Left ventricle myocardium inferior (tissue), 1 donor: ENCODE measurements at places on chromosomes 6 and 20.
A peak's percentile ranks its signal among the peaks of the same experiment; 100 is the strongest.

DNA sequence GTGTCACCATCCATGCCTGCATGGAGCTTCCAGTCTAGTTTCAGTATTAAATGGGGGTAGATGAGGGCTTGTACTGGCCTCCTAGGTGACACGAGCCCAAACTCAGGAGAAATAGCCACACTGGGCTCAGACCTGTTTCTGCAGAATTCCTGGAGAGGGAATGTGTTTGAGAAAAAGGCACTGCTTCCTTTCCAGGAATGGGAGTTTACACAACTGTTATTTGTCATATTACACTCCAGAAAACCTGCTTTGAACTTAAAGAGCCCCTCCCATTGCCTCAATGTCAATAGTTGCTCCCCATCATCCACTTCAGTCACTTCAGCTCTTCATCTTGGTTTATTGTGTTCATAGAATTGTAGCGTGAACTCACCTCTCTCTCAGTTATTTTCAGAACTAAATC, 151.5 kb downstream of the CFAP61 start:
- no peak for DNase-seq

DNA sequence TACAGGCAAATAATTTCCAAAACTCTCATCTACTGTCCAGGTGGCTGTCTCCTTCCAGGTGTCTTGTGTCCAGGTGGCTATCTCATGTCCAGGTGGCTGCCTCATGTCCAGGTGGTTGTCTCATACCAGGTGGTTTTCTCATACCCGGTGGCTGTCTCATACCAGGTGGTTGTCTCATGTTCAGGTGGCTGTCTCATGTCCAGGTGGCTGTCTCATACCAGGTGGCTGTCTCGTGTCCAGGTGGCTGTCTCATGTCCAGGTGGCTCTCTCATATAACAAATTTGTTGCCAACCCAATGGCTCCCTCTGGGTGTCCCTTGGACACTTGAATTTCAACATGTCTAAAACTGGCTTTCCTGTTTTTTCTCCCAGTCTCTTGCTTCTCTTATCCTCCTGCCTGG, 14.3 kb upstream of the SLC22A3 start:
- DNase-seq, result no peak

DNA sequence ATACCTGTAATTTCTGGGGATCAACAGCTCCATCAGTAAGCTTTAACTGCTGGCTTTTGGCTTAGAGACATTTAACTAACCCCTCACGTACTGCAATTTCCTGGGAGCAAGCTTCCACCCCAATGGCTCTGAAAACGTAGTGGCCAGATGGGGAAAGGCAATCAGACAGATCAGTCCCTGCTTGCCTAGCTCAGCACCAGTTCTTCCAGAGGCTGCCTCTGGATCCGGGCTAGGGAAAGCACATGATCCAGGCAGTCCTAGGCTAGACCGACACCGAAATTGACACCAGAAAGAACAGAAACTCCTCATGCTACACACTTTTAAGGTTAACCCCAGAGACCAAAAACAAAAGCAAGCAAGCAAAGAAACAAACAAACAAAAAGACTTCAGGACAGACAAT, 13.3 kb downstream of the PREP start:
- no peak for DNase-seq

GRCh38 chr6:15358579-15359327, 112.9 kb downstream of the JARID2 start:
- no peak for DNase-seq

DNA sequence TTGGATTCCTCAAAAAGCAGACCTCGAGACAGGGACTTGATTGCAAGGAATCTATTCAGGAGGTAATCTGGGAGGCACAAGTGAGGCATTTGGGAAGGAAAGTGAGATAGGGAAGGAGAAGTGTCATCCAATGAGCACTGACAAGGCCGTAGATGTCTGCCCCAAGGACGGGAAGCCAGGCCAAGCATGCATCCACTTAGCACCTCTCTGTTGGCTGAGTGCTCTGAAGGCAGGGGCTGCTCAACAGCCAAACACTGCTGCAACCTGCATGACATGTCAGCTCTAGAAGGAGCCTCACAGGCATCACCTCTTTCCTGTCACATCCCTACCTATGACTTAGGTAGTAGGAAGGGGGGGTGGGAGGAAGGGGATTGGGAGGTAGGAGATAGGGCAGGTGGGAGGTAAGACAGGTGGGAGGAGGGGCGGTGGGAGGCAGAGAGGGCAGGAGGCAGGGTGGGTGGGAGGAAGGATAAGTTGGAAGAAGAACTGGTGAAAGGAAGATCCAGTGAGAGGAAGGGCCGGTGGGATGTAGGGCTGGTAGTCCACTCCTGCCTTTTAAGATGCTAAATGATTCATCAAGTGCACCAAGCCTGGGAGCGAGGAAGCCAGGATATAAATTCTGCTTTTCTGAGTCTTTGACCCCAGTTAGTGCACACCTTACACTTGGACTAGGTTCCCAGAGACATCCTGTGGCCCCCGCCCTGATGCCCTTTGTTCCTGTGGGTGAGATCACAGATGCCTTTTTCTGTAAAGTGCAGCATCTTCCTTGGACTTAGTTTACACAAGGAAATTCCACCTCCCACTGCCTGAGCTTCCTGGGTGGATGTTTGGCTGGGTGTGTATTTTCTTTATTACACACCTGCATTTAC, 83.8 kb upstream of the NXT1 start:
- DNase-seq, result no peak

DNA sequence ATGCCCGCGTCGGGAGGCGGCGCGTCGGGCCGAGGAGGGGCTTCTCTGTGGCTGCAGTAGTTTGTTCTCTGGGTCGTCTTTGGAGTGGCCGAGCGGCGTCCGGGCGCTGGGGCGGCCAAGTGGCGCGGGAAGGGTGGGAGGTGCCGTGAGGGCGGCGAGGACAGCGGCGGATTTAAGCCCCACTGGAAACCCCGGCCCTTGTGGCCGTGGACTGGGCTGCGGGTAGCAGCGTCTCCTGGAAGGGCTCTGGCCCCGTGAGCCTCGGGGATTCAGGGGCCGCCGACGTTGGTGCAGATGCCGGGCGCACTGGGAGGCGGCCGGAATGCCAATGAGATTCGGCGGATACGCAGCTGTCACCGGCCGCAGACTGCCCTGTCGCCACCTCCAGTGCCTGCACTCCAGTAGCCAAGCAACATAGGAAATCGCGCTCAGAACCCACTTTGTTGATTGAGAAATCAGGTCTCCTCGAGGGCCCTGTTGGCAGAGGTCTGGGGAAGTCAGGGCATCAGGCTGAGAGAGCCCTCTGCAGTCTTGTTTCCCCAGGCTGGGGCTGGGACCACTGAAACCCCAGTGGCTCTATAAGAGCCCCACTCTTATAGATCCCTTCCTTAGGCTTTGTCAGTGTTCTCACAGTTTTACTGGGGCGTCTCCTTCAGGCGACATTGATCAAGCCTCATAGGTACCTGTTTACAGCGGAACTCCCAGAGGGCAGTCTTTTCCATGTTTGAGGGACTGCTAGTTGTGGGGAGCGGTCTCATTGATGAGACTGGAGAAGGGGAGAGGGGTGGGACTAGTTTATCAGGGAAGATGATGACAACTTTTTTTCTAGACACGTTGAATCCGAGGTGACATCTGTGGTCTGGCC, 642 bp downstream of the GZF1 start:
- peak; percentile 51 for DNase-seq

DNA sequence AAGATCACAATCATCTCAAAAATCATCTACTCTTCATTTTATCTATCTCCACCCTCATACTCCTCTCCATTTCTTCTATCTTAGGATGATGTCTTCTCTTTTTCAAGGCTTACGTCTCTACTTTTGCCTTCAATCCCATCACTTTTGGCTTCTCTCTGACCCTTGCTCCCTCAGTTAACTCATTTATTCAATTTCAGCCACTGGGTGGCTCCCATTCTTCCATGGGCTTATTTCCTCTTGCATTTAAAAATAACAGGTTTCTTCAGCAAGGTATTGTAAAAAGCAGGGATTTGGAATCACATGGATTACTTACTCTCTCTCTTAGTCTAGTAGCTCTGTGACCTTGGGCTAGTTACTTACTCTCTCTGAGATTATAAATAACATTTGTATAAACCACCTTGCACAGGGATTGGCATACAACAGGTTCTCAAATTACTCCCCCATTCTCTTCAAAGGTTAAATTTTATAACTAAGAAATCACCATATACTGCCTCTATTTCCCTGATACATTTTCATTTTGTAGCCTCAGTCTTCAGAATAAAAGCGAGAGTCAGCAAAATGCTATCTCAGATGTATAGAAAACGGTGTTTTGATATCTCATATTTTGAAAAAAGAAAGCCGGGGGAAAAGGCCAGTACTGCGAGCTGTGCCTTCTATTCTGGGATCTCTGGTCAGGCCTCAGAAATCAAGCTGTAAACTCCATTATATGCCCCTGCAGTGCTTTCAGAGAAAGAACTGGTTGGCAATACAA, 5.5 kb downstream of the ZSCAN12 start:
- DNase-seq, result no peak

DNA sequence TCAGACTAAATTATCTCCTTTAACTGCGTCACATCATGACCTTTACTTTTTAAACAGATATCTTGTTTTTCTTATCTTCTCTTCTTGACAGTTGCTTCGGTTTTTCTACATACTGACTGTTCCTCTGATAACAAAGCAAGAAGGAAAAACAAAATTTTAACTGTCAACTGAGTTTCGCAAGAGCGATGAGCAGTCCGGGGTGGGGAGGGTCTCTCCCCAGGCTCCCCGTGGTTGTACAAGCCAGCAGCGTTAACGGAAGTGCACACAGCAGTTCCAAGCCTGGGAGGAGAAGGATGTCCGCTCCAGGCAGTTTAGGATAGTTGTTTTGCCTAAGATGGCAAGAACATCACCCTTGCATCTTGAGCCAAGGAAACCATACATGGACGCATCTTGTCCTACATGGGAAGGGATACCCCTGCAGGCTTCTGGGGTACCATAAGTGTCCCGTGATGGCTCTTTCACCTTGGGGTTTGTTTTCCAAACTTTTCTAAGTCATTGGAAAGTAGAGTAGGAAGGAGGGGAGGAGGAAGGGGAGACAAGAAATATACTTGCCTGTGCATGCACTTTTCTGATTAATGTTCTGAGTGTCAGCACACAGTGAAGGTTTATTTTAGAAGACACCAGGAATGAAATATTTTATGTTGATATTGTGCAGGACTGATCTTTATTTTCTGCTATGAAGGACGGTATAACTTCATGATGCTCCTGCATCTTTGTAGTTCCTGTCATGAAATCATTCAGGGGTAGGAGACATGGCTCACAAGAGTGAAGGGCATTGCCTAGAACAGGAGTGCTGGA, 20.8 kb downstream of the SLC24A3 start:
- DNase-seq, result no peak

DNA sequence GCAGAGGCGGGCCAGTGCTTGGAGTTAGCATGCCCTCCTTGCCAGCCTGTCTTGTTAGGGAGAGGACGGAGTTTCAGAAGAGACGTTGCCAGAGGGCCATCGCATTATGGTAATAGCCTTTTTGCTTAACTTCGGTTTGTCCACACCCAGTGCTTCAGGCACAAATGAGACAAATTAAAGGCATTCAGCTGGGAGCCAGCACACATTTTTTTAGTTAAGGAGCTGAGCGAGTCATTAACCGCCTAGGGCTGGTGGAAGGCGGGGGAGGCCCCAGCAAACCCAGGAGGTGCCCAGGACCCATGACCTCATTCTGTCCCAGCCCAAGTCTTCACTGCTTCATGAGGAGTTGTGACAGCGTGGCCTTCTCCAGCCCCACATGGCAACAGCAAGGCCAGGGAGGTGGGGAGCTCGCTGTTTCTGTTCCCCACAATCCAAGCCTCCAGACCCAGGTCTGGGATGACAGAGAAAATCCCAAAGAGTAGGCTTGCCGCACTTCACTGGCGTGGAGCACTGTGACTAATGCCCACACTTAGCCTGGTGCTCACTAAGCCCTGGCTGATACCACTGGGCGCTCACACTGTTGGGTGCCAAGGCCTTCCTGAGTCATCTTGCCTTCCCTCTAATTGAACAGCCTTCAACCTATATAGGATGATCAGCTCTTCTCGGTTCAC, 237.1 kb downstream of the ANKRD60 start:
- no peak for DNase-seq

DNA sequence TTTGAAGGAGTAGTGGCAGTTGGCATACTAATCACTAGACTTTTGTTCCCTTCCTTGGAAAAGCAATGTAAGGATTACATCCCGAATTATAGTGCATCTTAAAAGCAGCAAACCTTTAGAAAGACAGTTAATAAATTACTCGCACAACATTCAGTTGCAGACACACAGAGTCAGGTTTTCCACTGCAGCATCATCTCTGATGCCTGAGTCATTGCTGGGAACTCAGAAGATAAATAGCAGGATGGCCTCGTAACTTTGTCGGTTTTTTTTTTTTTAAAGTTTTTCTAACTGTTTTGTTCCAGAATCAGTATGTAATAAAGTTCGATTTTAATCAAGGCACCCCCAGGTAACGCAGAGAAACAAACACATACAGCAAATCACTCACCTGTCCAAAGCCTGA, 34.3 kb downstream of the GJA10 start:
- no peak for DNase-seq

DNA sequence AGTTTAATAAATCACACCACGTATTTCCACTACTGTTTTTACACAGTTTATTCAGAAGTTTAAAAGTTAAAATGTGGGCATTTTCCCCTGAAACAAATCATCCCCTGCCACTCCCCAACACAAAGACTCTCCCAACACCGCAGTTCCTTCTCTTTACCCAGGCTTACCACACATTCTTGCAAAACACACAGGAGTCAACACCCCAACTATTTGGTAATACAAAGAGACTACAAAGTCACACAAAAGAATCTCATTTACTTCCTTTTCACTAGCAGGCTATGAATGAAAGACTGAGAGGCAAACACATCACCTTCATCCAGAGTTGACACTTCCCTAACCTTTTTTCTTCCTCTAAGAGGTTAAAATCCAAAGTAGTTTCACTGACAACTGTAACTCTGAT, 51.1 kb downstream of the KCTD20 start:
- DNase-seq, result no peak

GRCh38 chr6:107917451-107918375, 40.3 kb downstream of the SEC63 start:
- DNase-seq, result no peak

GRCh38 chr6:55433446-55434130, 106.3 kb downstream of the GFRAL start:
- no peak for DNase-seq

- DNase-seq, result no peak
These were observed 715.8 kb upstream of the HS3ST5 start for GRCh38 chr6:115058414-115059211.

- no peak for DNase-seq
These were observed 533.1 kb upstream of the CDH4 start for GRCh38 chr20:60718743-60719480.

- DNase-seq, result no peak
These were observed 4.1 kb upstream of the EFHC1 start for GRCh38 chr6:52415917-52416628.

DNA sequence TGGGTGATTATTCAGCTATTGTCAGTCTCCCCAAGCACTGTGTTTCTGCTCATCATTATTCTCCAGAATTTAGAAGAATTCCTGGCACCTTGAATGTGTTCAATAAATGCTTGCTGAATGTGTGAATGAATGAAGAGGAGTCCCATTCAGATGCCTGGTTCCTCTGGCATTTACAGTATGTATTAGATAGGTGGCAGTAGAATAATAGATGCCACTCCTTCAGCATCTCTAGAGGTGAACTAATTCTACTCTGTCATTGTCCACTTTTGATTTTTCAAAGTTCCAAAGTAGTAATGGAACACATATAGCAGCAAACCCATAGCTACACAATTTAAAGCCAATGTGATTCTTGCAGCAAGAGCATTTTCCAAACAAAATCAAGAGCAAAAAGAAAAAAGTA, 118.9 kb upstream of the CEP162 start:
- no peak for DNase-seq

GRCh38 chr20:61750093-61750492, 315.6 kb downstream of the TAF4 start:
- no peak for DNase-seq
